ENCODE measurements at places on chromosomes 12 and 14. TPM values are rescaled to one million over a fixed set of nuclear protein-coding genes. Genes with fewer than 3 reads are reported as not detected.

DNA sequence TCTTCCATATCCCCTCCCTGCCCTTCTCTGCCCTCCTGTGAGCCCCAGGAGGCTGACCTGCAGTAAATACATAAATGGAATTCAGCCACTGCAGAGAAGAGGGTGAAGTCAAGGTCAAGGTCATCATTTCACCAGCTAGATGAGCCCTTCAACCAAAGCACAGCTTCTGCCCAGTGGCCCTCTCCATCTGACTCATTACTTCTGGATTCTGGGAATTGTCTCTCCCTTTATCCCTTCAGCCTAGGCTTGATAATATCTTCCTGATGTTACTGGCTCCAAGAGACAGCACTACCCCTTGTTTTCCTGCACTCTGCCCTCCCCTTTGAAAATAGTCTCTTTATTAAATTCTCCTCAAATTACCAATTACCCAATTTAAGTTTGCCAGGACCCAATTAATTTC is 64.5 kb downstream of the TTC9 start:
- no peaks in the 10 kb centered on the region for H3K36me3 ChIP-seq
- H3K27ac ChIP-seq = no peak overlapping the region
- H3K27me3 ChIP-seq = no peaks in the 10 kb centered on the region
- peaks cover 5% of the 10 kb centered on the region for H3K4me1 ChIP-seq

CPNE6 gene
- not detected for total RNA-seq

- H3K4me1 ChIP-seq = no peaks in the 10 kb centered on the region
- no peak overlapping the region for H3K27ac ChIP-seq
- H3K4me3 ChIP-seq = no peak overlapping the region
- H3K36me3 ChIP-seq = no peaks in the 10 kb centered on the region
- DNase-seq = no peak
- peaks cover 4% of the 10 kb centered on the region for H3K27me3 ChIP-seq
Observed at GRCh38 chr14:101177301-101177971, 273.9 kb upstream of the RTL1 start.

DNA sequence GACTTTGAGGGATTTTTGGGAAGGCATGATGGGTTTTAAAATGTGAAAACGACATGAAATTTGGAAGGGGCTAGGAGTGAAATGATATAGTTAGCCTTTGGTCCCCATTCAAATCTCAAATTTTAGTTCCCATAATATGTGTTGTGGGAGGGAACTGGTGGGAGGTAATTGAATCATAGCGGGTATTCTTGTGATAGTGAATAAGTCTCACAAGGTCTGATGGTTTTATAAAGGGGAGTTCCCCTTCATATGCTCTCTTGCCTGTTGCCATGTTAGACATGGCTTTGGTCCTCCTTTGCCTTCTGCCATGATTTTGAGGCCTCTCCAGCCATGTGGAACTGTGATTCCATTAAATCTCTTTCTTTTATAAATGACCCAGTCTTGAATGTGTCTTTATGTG is 72.8 kb downstream of the SLC16A7 start:
- no peaks in the 10 kb centered on the region for H3K36me3 ChIP-seq
- H3K27ac ChIP-seq = no peak overlapping the region
- DNase-seq = no peak
- H3K27me3 ChIP-seq = no peaks in the 10 kb centered on the region
- no peak overlapping the region for H3K4me3 ChIP-seq

GRCh38 chr12:243381-243780 is 19.3 kb downstream of the SLC6A13 start:
- H3K4me3 ChIP-seq = no peak overlapping the region
- H3K27me3 ChIP-seq = peaks cover 2% of the 10 kb centered on the region
- no peak overlapping the region for H3K27ac ChIP-seq
- H3K36me3 ChIP-seq = no peaks in the 10 kb centered on the region
- H3K4me1 ChIP-seq = no peaks in the 10 kb centered on the region

DNA sequence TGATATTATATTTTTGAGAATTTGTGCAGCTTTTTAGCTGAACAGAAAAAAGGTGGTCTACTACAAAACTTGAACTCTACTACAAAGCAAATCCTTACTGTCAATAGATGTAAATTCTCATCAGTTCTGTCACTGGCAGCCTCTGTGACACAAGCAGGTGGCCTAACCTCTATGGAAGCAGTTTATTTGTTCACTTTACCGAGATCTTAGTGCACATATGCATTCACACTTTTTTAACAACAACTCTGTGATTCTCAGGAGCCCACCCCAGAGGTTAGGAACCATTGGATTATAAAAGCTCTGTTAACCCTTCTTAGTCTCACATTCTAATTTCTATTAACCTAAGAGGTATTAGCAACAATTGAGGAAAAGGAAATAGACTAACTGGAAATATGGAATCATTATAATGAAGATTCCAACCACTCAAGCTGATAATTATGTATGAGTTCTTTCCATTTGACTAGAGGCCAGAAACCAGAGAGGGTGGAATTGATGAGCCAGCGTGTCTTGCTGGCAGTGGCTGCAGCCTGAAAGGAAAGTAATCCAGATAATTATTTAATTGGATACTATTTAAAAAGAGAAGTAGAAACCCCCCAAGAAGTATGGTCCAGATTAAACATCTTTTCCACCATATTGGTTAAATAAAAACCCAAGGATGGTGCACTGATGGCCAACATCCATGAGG is 451.1 kb downstream of the TMEM117 start:
- peaks cover 7% of the 10 kb centered on the region for H3K4me1 ChIP-seq
- no peak for DNase-seq
- H3K27ac ChIP-seq = no peak overlapping the region
- no peaks in the 10 kb centered on the region for H3K27me3 ChIP-seq

DNA sequence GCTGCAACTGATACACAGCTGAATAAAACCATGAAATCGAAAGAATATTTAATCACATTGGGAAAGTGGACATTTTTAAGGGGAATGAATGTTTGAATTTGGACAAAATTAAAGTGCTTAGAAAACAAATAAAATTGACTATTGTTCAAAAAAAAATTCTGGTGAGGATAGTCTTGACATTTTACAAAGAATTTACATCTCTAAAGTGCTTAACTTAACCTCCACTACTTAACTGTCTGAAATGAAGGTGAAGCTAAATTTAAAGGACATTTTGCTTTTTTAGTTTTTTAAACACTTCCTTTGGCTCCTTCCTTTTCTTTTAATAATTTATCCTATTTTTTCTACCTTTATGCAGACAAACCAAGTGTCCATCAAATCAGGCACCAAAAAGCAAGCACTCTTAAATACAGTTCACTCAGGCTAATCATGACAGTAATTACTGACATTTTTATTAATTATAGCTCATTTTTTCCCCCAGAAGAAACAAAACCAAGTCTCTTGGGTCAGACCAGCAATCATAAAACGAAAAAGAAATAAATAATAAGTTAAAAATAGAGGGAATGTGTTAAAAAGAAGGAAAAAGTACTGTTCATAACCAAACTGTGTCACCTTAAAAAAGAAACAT is 5.7 kb upstream of the CCND2 start:
- H3K36me3 ChIP-seq = no peaks in the 10 kb centered on the region
- peaks cover 39% of the 10 kb centered on the region for H3K4me1 ChIP-seq
- no peak overlapping the region for H3K27ac ChIP-seq
- no peak for DNase-seq
- no peak overlapping the region for H3K4me3 ChIP-seq
- H3K27me3 ChIP-seq = peaks cover 37% of the 10 kb centered on the region

DNA sequence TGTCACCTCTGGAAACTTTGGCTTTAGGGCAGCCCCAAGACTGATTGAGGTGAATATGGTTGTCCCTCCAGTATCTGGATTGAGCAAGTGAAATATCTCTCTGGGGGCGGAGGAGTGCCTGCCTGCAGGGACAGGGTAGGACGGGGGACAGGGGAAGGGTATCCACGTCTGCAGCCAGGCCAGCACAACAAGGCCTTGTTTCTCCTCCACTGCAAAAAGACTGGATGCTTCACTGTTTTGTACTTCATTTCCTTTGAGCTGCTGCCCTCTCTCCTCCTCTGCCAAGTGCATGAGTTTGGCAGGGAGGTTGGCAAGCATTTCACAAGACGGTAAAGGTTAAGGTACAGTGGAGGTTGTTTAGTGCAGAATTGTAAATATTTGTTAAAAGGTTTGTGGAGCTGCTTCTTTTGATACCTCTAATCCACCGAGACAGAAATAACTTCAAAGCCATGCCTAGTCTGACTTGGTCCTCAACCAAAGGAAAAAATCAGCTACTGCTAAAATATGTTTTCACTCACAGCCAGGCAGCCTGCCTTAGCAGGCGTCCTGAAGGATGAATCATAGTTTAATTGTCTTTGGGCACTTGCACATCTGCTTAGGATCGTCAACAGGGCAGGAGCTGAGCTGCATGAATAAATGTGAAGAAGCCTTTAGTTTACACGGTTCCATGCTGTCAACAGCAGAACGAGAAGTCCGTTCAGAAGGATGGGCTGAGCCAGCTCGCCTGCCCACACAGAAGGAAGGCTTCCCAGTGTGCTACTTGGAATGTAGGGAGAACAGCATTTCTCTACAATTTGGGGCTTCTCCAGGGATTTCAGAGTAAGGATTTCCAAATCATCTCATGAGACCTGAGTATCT is 269.7 kb downstream of the TTC6 start:
- no peaks in the 10 kb centered on the region for H3K27me3 ChIP-seq
- no peak overlapping the region for H3K27ac ChIP-seq
- no peaks in the 10 kb centered on the region for H3K4me1 ChIP-seq

DNA sequence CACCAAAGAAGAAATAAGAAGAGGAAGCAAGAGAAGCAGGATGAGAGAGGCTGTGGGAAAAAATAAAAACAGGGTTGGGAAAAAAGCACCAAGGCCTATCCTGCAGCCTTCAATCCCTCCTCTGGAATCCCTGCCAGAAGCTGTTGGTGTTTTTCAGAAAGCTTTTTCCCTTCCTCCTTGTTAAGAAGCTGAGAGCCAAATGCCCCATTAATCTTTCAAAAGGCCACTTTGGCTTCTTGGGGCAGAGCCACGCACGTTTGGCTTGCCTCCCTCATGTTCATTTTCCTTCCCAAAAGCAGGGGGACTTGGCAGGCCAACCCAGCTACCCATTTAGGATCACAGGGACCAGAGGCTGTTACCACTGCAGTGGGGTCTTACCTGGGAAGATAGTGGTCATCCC is 365.3 kb downstream of the NUAK1 start:
- no peaks in the 10 kb centered on the region for H3K4me1 ChIP-seq
- no peaks in the 10 kb centered on the region for H3K36me3 ChIP-seq
- H3K27me3 ChIP-seq = no peaks in the 10 kb centered on the region
- DNase-seq = no peak

GRCh38 chr12:54029529-54030441 is 1.5 kb downstream of the HOXC6 start:
- no peak for DNase-seq
- no peak overlapping the region for H3K27ac ChIP-seq
- H3K4me1 ChIP-seq = peaks cover 13% of the 10 kb centered on the region
- H3K36me3 ChIP-seq = no peaks in the 10 kb centered on the region
- peaks cover 100% of the 10 kb centered on the region for H3K27me3 ChIP-seq

RFLNA gene
- total RNA-seq = 0.50 TPM

- H3K4me3 ChIP-seq = no peak overlapping the region
- H3K27me3 ChIP-seq = peaks cover 20% of the 10 kb centered on the region
- DNase-seq = no peak
- no peaks in the 10 kb centered on the region for H3K36me3 ChIP-seq
Observed at GRCh38 chr12:51852404-51853137, 4.1 kb upstream of the FIGNL2 start.

OAS1 gene
- total RNA-seq = 112 TPM

DNA sequence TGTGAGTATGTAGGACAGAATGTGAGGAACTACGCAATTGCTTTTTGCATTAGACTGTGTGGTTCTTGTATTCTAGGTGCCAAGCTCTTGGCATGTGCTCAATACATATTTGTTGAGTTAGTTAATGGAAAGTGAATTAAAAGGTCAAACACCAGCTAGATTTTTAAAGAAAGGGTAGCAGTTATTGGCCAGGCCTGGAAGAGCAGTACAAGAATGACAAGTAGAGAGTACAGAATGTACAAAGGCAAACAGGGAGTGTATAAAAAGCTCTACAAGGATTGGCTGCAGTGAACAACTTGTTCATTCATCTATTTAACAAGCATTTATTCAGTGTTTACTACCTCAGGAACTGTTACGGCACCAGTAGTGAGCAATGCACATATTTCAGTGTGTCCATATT is 854.0 kb upstream of the SEL1L start:
- no peaks in the 10 kb centered on the region for H3K4me1 ChIP-seq
- DNase-seq = no peak
- no peaks in the 10 kb centered on the region for H3K36me3 ChIP-seq
- no peak overlapping the region for H3K4me3 ChIP-seq
- H3K27me3 ChIP-seq = no peaks in the 10 kb centered on the region

POTEM gene
- not detected for total RNA-seq

DNA sequence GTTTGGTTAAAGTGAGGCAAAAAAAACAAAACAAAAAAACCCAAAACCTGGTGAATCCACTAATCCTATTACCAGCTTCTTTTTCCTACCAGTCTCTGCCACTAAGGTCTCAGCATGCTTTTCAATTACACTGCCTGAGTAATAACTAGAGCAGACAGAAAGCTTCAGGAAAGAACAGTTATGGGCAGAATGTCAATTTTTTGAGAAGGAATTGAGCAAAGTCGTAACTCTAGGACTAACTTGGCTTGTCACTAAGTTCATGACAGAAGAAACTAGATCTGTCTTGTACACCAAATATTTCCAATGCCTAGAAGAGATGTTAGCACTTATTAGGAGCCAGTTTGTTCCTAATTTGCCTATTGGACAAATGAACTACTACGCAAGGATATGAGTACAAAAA is 148.8 kb upstream of the CNOT2 start:
- H3K27ac ChIP-seq = no peak overlapping the region
- no peak for DNase-seq
- no peaks in the 10 kb centered on the region for H3K4me1 ChIP-seq
- H3K4me3 ChIP-seq = no peak overlapping the region
- no peaks in the 10 kb centered on the region for H3K27me3 ChIP-seq

- no peak overlapping the region for H3K4me3 ChIP-seq
- H3K36me3 ChIP-seq = no peaks in the 10 kb centered on the region
- H3K27ac ChIP-seq = no peak overlapping the region
- no peak for DNase-seq
- no peaks in the 10 kb centered on the region for H3K4me1 ChIP-seq
Observed at GRCh38 chr12:26162905-26163304, 32.5 kb upstream of the SSPN start.
